ENCODE measurements at places on chromosomes 2 and 18.

DNA sequence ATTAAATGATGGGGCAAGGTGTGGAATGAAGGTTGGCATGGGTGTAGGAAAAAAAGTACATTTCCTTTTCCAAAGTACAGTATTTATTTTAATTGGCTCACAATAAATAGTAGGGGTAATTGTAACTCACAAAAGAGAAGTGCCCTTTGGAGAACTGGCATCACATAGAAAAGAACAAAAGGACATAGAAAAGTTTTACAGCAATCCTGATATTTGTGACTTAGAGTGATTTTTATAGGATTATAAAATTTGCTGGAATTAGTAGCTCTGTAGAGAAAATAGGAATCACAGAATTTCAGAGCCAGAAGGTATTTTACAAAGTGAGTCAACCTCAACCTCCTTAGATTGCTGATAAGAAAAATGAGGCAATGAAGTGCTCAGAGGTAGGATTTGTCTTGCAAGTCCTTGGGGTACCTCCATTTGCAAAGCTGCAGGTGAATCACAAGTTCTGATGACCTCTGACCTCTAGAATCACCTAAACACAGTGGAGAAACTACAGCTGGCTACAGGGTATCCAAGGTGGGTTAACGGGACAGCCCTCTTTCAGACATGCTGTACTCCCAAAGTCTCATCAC is 133.6 kb downstream of the SOCS6 start:
- no peak for DNase-seq

GRCh38 chr18:78822171-78822948 is 157.3 kb upstream of the SALL3 start:
- no peak for DNase-seq

DNA sequence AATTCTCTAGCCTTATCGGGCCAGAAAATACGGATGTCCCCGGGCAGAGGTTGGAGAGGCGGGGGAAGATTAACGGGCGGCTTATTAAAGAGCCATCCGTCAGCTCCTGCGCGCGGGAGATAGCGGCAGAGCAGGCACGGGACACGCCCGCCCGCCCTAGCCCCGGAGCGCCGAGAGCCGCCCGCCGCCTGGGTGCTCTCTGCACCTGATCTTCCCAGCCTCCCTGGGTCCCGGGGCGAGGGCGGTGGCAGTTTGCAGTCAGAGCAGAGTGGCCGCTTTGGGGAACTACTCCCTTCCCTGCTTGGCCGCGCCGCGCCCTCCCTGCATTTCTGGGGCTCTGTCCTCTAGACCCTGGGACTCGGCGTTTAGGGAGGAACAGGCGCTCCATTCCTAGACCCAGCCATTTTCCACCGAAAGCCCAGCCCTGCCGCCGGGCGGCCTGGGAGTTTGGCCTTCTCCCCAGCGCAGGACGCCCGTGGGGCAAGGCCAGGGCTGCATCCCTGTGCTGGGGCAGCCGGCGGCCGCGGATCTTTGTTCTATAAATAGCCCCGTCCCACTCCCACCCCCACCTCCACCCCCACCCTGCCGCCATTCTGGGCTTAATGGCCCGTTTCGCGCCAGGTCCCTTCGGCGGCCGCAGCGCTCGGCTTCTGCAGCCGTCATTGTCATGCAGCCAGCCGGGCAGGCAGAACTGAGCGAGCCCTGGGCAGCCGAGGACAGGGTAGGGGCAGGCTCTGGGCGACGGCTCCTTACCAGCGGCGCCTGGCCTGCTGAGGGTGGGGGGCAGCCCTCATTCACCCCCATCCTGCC is 6.6 kb downstream of the GAD1 start:
- no peak for DNase-seq

- no peak for DNase-seq
Measured at GRCh38 chr2:83186105-83186760, 1272.8 kb downstream of the SUCLG1 start.

- no peak for DNase-seq
Measured at GRCh38 chr18:59767732-59768131, 70.5 kb upstream of the CCBE1 start.

GRCh38 chr2:165876269-165876668 is 77.3 kb downstream of the TTC21B start:
- DNase-seq: no peak

DNA sequence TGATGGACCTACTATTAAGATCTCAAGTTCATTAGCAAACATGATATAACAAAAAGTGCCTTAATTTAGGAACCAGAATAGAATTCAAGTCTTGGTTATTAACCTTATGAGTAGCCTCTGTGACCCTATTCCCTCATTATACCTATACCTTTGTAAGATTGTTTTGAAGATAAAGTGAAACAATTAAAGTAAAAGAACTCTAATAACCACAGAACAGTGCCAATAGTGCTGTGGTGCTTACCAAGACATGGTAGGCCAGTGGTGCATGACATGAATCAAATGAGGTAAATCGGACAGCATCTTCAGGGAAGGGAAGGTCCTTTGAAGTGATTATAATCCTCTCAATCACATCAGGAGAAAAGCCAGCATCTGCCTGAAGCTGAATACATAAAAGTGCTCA is 36.4 kb downstream of the METTL4 start:
- DNase-seq: no peak

- DNase-seq: no peak
Measured at GRCh38 chr2:71190656-71191569, 36.0 kb downstream of the PAIP2B start.

DNA sequence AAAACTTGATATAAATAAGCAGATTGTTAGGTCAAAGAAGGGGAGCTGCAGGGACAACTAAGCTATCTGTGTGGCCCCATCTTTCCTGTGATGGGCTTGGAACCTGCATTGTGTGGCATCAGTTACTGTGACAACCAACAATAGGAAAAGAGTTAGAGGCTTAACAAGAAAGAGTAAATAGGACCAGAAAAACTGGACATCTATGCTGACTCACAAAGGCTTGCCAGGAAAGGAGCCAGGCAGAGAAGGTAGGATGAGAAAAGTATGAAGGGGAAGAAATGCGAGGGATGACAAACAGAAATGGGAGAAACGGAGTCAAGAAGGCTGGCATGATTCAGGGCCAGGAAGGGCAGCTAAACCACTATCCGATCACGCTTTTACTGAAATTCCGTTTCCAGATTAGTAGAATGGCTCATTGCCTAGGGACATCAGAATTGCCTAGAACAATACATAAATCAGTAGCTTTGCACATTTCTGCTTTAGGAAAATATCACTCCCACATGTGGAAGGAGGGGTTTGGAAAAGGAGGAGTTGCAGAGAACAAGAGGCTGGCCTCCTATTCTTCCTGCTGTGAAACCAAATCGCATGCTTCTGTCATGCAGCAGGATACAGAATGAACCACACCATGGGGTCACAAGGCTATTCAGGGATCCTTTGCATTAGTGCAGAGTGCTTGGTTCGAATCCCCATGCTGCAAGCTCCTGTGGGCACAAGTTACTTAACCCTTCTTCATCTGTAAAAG is 7.3 kb downstream of the PLA2R1 start:
- DNase-seq: no peak

DNA sequence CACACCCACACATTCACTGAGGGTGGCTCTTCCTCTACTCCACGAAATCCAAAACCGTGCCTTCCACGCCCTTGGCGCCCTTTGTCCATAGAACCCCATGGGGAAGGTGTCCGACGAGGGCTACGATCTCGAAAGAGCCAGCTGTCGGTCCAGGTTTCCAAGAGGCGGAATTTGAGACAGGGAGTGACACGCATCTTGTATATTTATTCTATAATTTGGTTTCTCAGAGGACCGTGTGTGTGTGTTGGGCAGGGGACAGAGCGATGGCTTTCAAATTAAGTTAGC is 726 bp downstream of the C2orf69 start:
- no peak for DNase-seq

GRCh38 chr2:132659331-132659730 is 10.7 kb downstream of the LYPD1 start:
- DNase-seq: no peak

GRCh38 chr2:63975437-63976124 is 43.6 kb downstream of the VPS54 start:
- DNase-seq: no peak

DNA sequence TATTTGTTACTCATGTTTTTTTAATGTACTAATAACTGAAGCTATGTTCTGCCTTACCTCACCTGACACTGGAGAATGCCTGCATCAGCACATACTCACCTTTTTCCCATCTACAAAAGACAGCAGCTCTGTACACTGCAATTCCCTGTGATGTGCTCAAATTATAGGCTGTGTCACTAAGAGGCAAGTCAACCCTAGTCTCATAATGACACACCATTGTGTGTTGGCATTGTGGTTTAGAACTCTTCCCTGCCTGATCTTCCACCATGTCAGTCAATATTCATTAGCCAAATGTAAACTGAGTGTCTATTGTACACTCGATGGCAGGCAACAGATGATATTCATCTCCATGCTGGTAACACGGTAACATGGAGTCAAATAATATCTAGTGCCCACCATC is 332.1 kb upstream of the TCF4 start:
- DNase-seq: no peak
